AG20443 (cell line): ENCODE measurements at places on chromosomes 7 and 10.

DNA sequence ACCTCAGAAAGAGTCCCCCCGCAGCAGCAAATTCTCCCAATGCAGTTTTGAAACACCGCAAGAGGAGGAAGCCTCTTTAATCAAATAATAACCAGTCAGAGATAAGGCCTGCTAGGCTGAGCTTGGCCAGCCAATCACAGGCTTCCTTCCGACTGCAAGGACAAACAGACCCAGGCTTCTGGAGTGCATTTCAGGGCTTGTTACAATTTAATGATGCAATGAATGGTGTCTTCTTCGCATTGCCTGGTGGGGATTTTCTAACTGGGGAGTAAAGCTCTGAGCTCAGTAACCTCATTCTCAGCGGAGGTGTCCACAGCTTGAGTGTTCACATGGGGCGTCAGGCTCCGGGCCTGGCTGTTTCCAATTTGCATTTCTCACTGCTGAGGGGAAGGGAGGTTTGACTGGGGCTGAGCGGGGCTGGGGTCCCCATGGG, 31.8 kb upstream of the GPAM start:
- DNase-seq: no peak

DNA sequence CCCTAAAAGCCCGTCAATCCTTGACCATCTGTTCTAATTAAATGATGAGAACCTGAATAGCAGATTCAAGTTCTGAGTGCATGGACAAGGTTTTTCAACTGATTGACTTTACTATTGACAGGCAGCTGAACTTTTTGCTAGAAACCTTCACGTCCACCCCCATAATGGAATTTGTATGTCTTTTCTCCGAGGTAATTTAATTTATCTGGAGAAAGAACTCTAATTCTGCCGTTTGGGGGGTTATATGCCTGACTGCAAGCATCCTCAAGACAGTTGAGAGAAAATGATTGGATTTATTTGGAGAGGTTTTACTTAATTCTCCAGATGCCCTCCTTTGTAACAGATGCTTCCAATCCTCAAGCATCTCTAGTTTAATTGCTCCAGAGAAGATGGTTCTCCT, 1053.4 kb upstream of the AUTS2 start:
- DNase-seq: no peak

- no peak for DNase-seq
These were observed 205.2 kb downstream of the FAM107B start for GRCh38 chr10:14569274-14570060.

DNA sequence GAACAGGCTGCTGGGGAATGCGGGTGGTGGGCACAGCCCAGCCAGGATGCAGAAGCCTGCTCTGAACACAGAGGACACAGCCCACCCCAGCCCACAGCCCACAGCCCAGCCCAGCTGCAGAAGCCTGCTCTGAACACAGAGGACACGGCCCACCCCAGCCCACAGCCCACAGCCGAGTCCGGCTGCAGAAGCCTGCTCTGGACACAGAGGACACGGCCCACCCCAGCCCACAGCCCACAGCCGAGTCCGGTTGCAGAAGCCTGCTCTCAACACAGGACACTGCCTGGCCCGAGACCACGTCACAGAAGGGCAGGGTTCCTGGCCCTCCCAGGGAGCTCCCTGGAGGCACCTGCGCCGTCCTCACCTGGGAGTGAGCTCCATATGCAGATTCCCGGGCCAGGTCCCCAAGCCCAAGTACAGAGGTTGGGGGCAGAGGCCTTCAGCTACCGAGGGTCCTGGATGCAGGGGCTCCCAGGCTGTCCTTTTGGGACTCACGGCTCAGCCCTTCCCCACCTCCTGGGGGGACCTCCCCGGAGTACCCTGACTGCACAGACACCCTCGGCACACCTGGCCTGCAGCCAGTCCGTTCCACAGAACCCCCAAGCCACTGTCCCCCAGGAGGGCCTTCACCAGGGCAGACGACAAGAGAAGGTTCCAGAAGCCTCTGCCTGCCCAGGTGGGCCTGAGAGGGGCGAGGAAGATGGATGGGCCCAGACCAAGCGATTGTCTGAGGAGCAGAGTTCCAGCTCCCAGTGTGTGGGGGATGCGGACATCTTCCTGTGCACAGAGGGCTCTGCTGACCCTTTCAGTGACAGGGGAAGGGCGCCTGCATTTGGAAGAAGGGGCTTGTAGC, 23.7 kb upstream of the FOXL3 start:
- DNase-seq: no peak

GRCh38 chr10:61329854-61330253, 123.3 kb downstream of the TMEM26 start:
- DNase-seq: no peak

GRCh38 chr7:35261476-35262285, 7.8 kb upstream of the TBX20 start:
- DNase-seq: no peak

GRCh38 chr10:127550861-127551260, 1.8 kb downstream of the NPS start:
- DNase-seq: no peak

GRCh38 chr10:87850742-87851205, 12.6 kb downstream of the KLLN start:
- DNase-seq: peak; percentile 74

DNA sequence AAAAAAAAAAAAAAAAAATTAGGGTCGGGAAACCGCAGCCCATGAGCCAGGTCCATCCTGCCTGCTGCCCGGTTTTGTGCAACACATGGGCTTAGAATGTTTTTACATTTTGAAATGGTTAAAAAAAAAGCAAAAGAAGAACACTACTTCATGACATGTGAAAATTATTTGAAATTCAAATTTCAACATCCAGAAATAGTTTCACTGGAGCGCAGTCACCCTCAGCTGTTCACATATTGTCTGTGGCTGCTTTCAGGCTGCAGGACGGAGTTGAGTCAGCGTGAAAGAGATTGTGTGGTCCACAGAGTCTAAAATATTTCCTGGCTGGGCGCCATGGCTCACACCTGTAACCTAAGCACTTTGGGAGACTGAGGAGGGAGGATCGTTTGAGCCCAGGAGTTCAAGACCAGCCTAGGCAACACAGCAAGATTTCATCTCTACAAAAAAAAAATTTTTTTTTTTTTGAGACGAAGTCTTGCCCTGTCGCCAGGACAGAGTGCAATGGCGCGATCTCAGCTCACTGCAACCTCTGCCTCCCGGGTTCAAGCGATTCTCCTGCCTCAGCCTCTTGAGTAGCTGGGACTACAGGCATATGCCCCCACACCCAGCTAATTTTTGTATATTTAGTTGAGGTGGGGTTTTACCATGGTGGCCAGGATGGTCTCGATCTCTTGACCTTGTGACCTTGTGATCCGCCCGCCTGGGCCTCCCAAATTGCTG, 63.9 kb upstream of the ECHDC3 start:
- DNase-seq: peak; percentile 64

DNA sequence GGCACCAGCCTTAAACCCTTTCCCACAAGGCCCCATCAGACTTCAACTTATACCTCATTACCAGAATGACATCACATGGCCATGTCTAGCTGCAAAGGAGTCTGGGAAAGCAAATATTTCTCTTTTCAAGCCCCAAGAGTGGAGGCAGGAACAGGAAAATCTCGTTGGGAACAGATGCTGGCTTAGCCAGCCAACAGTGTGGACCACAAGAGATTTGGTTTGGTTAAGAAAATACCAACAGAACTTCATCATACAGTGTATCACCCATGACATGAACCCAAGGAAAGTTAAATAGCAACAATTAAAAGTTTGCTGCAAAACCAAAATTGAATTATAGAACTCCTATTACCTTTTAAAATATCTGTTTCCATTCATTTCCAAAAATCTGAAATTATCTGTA, 2.2 kb upstream of the MET start:
- DNase-seq: no peak

DNA sequence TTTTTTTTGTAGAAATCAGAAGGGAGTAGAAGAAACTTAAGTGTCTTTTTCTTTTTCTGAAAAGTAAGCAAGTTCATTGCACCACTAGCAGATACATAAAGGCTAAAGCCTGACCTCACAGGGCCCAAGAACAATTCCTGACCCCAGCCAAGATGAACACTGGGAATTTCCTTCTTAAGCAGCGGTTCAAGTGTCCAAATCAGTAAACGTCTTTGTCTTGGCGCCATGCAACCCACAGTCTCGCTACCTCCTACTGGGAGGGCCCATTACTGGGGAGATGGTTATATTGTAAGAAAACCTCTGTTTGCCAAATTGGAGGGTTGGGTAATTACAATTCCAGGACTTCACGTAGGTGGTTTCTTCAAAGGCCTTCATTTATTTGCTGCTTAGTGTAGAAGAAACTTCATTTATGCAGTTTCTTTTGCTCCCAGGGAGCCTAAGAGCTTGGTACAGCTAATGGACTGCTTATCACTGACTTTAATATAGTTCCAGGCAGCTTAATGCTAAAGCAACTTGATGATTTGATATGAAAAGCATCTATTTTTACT, 58.3 kb upstream of the ADRB1 start:
- no peak for DNase-seq

- DNase-seq: no peak
These were observed 14.6 kb downstream of the ARMC3 start for GRCh38 chr10:22942437-22942836.

GRCh38 chr10:84185526-84186175, 8.7 kb upstream of the CDHR1 start:
- no peak for DNase-seq

- no peak for DNase-seq
These were observed 112.8 kb downstream of the CYTH3 start for GRCh38 chr7:6159524-6160031.

DNA sequence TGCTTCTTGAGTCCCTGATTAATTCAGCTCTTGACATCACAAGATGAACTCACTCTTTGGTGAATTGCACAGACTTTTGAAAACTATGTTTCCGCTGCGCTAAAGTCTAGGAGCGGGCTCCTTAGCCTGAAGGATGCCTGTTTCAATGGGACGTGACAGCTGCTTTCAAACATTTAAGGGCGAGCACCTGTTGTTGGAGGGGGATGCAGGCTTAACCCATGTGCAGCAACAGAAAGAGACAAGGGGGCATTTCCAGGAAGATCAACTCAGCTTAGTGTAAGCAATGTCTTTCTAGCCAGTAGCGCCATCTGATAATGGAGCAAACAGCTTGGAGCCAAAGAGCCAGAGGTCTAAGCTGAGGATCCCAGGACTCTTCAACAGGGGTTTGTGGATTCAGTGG, 8.4 kb upstream of the PFKFB3 start:
- DNase-seq: no peak

GRCh38 chr10:19857876-19858275, 41.6 kb downstream of the PLXDC2 start:
- DNase-seq: no peak

DNA sequence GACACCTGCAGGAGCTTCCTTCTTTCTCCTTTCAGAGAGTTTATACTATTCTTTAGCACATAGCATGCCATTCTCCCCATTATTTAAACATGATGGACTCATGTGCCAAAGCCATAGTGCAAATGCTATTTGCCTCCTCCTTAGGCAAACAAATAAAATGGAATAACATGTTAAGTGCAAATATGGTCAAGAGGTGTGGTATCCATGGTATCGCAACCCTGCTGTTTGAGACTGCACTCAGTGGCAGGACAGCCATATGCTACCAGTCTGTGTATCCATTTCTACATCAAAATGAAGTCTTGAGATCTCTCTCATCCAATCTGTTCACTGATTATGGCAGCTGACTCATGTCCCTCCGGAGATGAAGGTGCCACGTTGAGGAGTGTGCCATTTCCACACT, 22.8 kb downstream of the HEPACAM2 start:
- DNase-seq: no peak

DNA sequence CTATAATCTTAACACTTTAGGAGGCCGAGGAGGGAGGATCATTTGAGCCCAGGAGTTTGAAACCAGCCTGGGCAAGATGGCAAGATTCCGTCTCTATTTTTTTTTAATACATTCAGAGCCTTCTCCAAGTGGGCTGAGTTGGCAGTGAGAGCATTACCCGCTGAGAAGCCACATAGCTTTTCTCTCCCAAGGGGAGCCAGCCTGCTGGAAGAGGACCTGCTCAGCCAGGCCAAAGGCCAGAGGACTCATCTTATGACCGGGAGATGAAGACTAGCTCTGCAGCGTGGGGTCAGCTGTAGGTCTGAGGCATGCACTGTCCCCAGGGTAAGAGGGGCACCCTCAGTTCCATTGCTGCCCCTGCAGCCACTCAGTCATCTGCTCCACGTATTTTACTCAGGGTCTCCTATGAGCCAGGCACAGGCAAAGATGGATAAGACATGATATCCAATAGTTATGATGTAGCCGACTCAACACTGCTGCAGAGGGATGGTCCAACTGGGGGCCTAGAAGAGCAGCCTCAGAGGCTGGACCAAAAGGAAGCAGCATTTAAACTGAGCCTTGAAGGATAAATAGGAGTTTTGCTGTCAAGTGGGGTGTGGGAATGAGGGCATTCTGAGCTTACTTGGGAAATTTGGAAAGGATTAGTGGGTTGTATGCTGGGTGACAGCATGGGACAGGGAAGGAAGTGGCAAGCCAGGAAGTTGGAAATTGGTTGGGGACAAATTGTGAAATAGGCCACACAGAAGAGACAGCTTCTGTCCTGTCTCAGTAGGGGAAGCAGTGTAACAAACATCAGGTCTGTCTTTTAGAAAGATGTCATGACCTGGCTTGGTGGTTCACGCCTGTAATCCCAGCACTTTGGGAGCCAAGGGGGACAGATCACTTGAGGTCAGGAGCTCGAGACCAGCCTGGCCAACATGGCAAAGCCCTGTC, 1.6 kb upstream of the MARVELD1 start:
- DNase-seq: no peak

DNA sequence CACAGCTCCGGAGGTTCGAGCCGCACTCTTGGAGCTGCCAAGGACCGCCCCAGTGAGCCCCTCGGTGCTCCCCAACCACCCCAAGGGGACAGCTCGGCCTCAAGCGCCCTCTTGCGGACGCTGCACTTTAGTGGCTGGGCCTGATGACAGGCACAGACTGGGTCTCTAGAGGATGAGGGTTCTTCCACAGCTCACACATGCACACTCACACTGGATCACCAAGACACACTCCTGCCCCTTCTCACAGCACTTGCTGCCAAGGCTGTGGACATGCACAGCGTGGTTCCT, 2.1 kb downstream of the RET start:
- DNase-seq: peak; percentile 49

GRCh38 chr7:133698127-133698526, 429.0 kb upstream of the LRGUK start:
- DNase-seq: no peak

DNA sequence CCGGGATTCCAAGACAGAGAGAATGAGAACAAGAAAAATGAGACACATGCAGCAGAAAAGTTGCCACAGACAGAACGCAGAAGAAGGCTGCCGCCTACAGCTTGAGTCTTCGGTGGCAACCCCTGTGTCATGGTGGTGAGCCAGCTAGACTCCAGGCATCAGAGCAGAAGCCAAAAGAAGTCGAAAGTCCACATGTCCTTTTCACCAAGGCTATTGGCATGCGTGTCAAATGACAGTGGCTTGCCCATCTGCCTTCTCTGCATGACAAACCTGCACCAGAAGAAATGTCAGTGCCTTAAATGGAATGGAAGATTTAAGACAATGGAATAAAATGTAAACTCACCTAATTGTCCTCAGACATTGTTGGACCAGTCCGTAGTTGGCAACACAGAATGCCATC, 93.9 kb upstream of the NPSR1 start:
- DNase-seq: no peak

DNA sequence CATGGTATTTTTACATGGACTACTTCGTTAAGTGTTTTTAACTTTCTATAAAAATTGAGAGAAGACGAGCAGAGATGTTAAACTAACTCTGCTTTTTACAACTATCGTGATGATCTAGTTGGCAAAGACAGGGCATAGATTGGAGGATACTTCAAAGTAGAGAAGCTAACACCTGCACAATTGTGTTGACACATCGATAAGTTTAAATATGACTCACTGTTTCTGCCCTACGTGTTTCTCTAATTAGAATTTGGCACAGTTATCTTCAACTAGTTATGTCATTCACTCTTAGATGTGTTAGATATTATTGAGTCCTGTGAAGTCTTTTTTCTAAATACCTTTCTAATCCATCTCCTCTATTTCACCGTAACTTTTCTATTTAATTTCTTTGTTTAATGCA, 68.5 kb upstream of the FERD3L start:
- no peak for DNase-seq
